ENCODE measurements at places on chromosomes 4 and X.

DNA sequence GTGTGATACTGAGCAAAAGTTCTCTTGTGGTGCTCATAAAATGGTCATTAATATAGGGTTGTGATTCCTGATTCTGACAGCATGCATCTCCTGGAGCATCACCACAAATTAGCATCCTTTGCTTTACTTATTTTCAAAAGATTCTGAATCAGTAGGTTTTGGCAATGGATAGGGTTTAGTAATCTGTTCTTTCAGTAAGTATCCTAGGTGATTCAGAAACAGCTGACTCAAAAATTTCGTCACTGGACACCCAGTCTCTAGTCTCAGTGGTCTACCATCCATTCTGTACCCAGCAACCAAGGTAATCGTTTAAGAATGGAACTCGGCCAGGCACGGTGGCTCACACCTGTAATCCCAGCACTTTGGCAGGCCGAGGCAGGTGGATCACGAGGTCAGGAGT, 4.1 kb downstream of the CBLL2 start:
- no peak for DNase-seq

DNA sequence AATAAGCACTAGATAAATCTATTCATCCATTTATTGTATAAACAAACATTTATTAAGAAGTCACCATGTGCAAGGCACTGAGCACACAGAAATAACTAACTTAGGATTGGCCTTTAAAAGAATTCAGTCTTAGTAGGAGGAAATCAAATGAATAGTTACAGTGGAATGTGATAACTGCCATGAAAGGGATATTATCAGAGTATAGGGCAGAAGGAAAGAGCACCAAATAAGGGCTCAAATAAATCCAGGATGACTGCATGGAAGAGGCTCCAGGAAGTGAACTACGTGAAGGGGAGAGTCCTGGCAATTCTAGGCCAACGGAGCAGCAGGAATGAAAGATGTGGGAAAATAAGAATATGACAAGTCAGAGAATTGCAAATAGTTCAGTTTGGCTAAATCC, 406.0 kb downstream of the INPP4B start:
- DNase-seq = no peak

- no peak for DNase-seq
Measured at GRCh38 chr4:114922592-114922933, 190.9 kb downstream of the NDST4 start.

GRCh38 chr4:151718984-151719955, 41.5 kb downstream of the GATB start:
- DNase-seq = no peak

DNA sequence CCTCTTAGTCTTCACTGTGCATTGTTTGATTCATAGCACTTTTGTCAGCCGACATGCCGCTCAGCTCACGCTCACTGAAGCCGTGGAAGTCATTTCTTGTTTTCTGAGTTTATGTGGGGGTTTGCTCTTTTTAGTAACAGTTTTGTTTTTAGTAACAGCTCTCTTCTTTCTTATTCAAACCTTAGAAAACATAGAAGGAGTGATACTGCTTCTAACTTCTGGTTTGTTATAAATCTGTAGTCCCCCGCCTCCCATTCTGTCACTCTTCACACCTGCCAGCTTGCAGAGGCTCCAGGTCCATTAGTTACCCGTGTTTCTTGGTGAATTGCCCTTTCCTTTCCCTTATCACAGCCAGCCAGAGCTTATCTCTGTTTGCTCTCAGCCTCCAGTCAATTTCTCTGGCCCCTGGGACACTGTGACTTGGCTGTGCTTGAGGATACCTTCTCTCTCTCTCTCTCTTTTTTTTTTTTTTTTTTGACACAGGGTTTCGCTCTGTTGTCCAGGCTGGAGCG, 50.5 kb downstream of the GRK4 start:
- DNase-seq = no peak

DNA sequence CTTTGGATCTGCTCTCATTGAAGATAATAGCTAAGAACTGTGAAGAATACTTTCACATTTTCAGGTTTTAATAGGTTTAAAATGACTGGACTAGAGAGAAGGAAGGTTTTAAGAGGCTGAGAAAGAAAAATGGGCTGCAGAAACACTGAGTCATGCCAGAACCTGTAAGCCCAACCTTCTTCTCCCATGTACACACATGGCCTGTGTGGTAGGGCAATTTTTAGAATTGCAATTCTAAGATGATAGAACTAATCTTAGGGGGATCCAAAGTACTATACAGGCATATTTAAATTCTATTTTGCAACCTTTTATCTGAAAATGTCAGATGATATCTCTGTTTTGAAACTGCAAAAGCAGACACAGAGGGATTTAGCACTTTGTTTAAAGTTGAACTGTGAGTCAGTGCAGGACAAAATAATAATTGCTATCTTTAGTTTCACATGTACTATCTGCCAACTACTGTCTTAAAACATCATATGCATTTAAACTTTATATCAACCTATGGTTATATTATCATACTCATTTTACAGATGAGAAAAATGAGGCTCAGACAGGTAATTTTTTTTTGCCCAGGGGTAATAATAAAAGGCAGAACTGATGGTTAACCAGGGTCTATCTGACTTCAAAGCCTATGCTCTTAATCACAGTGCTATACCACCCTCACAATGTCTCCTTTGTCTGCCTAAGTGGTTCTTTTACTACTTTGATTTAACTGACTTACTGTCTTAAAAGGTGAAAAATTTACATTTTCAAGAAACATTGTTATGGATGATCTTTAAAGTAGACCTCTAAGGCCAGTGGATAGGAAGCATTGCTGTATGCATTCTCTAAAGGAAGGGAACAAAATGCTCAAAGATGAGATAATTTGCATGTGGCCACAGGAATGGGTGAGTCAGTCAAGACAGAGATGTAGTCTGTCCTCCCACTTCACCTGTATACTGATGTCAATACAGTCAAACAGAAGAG, 4.3 kb downstream of the TMPRSS11E start:
- DNase-seq = no peak

DNA sequence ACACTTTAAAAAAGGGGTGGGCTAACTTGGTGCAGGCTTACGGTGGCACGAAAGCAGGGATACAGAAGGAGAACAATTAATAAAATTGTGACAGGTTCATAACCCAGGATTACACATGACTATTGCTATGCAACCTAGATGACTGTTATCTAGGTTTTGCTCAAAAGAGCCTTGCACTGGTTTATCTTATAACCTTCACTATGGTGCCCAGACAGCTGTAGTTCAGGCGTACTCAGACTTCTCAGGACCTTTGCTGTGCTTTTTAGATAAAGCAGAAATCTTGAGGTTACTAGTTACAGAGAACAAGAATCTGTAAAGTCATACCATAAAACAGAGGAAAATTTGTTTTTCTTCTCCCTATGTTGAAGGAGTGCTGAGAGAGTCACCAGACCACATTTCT, 44.4 kb downstream of the UGT2A3 start:
- DNase-seq = no peak

DNA sequence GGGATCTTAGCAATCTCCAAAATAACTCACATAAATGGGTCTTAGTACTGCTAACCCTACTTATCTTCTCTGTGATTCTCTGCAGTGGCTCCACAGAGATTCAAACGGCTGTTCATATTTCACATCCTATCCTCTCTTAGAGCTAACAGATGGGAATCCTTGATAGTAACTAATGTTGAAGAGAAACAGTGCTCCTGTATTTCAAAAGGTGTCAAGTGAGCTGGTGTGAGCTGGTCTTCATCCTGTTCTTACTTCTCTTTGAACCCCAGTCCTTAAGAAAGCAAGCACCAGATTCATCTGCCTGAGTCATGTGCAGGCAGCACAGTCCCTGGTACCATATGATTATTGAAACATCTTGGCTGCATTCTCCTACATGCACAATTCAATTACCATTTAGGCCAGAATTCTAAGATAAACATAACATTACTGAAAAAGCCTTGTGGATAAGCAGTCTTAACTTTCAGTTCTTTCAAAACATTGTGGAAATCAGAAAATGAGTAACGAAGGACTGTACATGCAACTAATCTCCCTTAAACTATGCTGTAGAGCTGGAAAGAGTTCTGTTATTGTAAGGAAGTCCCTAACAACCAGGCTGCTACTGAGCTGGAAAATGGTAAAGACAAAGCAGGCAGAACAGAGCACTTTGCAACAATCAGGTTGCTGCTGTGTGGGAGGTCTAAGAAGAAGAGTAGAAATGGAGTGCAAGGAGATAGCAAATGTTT, 153.1 kb downstream of the NPNT start:
- DNase-seq = no peak

- DNase-seq = no peak
Measured at GRCh38 chr4:5685296-5685695, 23.1 kb downstream of the EVC2 start.

DNA sequence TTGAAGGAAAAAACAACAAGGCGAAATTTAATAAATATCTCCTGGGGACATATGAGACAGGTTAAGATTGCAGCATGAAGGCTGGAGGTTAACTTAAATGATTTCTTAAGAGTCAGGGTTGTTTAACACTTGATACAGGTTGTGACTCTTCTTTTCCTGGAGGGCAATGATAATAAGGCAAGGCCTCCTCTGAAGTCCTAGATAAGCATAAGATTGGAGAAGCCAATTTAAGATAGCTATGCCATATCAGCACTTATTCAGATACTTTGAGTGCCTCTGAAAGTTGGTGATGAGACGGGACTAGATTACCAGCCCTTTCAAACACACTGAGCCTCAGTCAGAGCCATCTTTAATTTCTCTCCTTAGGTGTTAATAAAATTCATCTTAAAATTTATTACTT, 350.8 kb downstream of the FBXO8 start:
- DNase-seq = no peak

All from stimulated activated naive CD4-positive, alpha-beta T cell (primary cell).